ENCODE measurements at places on chromosomes 7 and 10.

DNA sequence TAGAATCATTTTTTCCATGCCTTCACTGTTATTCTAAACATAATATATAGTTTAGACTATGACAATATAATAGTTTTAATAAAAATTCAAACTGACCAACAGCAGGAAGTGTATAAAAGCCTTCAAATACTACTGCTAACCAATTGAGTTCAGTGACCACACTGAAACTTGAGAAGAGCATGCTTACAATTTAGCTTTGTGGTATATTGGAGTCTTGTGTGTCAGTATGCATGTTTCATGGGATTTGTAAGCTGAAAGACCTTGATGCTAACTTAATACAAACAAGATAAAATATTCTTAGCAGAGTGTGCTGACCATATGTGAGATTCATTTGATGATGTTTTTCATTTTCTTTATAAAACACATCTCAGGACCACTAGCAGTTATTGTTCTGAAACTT lies 395.5 kb downstream of the SUGCT start:
- no peak for DNase-seq

- DNase-seq = no peak
These were observed 12.1 kb upstream of the MCU start for GRCh38 chr10:72679838-72680241.

- no peak for DNase-seq
These were observed 304.2 kb downstream of the CDC14C start for GRCh38 chr7:49228426-49229098.

- DNase-seq = no peak
These were observed 66.6 kb downstream of the PLXNA4 start for GRCh38 chr7:132509643-132510042.

GRCh38 chr7:25314094-25314730 lies 85.9 kb upstream of the NPVF start:
- no peak for DNase-seq

GRCh38 chr10:132280646-132281074 lies 27.1 kb downstream of the STK32C start:
- DNase-seq = no peak

DNA sequence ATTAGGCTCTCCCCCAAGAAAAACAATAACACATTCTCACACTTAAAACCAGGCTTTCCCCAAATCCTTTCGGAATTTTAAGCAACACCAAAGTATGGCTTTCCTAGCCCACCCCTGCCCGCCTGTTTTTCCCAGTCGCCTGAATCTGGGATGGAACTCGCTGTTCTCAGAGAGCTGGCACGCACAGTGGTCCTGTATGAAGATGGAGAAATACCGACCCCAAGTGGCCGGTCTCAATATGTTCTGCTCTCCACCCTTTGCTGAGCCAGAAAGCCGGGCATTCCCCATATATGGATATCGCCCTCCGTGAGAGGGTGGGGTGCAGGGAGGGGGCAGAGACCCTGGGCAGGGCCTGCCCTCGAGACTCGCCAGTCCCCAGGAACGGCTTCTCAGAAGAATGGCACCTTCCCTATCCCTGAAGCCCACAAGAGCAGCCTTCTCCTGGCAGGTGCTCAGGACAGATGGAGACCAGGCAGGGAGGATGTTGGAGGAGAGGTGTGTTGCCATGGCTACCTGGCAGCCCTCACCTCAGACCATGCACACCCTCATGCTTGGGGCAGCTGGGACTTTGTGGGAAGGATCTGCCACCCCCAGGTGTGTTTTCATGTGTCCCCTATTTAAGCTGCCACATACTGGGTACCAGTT lies 3.4 kb downstream of the TACR2 start:
- DNase-seq = no peak

DNA sequence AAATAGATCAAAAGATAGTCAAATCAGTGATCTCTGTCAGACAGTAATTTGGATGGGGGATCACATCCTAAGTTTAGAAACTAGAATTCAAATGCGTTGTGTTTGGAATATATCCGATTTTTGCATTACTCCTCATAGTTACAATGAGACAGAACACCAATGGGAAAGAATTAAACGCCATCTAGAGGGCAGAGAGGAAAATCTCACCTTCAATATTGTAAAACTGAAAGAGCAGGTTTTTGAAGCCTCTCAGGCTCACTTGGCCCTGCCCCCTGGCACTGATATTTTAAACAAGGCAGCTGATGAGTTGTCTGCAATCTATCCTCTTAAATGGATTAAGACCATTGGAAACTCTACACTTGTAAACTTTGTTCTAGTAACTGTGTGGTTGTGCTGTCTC lies 17.7 kb downstream of the FRG2B start:
- DNase-seq = no peak

- DNase-seq = no peak
These were observed 30.6 kb downstream of the ZC3HAV1 start for GRCh38 chr7:139078911-139079310.

DNA sequence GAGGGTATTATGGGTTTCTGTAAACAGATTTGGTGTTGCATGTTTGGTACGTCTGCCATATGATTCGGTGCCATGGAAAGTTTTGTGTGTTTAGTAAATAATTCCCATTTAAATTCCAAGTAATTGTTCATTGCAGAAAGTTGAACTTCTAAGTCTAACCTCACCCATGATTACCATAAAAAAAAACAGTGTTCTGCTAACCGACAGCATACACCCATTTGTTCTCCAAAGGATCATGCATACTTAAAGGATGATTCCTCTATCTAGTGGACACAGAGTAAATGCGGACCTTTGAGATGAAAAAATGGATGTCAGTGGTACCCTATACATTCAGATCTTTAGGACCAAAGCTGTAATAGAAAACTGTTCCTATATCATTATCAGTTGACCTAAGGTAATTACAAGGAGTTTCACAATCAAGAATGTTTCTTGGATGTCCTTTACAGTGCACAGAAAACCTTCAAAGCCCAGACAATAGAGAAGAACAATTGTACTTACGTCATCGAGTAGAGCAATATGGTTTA lies 209.9 kb downstream of the CRPPA start:
- no peak for DNase-seq

- DNase-seq = no peak
These were observed 130.1 kb upstream of the VWC2 start for GRCh38 chr7:49643321-49643720.

DNA sequence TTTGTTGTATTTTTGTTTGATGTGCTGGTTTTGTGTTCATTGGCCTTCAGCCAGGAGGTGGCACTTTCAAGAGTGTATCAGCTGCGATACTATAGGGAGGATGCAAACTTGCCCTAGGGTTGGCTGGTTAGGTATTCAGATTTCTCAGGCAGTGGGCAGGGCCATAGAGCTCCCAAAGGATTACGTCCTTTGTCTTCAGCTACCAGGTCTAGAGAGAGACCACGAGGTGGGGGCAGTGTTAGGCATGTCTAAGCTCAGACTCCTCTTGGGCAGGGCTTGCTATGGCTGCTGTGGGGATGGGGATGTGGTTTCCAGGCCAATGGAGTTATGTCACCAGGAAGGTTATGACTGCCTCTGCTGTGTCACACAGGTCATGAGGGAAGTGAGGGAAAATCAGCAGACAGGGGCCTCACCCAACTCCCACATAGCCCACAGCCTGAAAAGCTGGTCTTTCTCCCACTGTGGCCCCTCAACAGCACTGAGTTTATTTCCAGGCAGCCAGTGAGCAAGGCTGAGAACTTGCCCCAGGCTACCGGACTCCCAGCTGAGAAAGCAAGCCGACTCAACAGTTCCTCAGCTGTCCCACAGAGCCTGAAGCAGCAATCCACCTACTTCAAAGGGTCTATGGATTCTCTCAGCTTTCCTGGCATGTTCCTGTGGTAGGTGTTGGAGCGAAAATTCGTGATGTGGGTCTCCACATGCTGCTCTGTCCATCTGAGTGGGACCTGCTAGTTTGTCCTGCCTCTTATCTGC lies 227.4 kb upstream of the COBL start:
- DNase-seq = no peak

DNA sequence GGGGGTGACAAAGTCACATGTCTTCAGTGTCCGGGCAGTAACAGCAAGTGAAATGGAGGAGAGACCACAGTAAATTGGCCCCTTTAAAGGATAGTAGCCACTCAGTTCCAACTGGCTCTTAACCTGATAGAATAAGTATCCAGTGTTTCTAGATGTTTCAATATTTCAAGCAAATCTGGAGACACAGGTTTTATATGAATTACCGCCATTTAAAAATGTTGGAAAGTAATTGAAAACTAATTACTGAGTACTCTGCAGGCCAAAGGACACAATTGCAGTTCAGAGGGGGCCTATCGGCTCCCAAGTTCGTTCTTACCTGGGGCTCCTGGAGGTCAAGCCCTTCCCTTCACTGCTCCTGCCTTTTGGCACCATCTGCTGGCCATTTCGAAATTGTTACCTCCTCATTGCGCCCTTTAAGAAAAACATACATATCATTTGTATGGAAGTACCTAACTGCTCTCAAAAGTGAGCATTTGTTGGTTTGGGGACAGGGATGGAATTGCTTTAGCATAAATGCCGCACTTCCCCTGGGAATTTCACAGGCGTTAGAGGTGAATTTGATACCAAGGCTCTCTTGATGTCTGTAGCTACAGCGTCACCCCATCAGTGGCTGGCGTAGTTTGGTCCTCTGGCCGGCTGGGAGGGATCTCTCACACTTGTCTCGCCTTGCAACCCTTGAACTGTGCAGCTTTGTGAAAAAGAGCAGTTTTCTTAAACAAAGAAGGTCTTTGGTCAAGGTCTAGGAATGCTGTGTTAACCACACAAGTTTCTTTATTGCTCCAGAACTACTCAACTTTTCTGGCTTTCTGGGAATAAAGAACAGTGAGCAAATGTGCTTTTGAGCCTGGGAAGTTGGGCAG lies 220.0 kb downstream of the ARHGAP21 start:
- DNase-seq = no peak

- DNase-seq = peak; percentile 11
These were observed 321.2 kb downstream of the FRMD4A start for GRCh38 chr10:14009371-14010100.

DNA sequence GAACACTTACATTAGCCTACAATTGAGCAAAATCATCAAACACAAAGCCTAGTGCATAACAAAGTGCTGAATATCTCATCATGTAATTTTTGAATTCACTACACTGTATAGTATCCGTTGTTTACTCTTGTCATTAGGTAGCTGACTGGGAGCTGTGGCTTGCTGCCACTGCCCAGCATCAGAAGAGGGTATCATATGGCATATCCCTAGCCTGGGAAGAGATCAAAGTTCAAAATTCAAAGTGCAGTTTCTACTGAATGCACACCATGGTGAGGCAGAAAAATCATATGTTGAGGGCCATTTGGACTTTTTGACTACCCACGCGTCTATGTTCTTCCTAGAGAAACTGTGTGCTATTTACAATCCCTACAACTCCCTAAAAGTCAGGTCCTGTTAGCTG lies 7.5 kb upstream of the ZC3HAV1 start:
- no peak for DNase-seq

DNA sequence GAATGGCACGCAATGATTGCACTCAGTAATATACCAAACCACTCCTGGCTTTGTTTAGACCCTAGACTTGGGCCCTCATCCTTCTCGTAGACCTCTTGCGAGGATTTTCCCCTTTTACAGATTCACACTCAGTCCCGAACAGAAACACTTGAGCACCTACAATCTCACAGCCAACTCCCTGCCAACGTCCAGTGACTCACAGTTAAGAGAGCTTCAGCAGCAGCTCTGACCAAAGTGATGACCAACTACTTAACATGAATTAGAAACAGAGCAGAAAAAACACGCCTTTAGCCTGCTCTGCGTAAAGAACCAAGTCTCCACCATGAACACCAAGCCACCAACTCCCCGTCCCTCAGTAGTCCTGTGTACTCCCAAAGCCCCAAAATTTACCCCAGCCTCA lies 2.2 kb downstream of the DNAJC30 start:
- DNase-seq = no peak

DNA sequence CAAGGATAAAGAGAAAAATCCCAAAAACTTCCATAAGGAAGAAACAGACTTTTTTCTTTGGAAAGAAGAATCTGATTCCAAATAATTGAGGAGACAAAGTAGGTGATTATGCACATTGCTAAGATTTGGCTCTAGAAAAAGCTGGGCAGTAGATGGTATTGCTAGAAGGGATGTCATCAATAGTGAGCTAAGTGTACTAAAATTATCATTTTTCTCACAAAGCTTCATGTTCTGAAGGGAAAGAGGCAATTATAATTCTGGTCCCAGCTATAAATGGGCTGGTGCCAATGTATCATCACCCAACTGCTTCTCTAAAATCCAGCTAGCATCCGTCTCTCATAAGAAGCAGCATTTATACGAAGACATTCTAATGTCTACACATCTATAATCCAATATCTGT lies 23.9 kb downstream of the STEAP1 start:
- DNase-seq = no peak

DNA sequence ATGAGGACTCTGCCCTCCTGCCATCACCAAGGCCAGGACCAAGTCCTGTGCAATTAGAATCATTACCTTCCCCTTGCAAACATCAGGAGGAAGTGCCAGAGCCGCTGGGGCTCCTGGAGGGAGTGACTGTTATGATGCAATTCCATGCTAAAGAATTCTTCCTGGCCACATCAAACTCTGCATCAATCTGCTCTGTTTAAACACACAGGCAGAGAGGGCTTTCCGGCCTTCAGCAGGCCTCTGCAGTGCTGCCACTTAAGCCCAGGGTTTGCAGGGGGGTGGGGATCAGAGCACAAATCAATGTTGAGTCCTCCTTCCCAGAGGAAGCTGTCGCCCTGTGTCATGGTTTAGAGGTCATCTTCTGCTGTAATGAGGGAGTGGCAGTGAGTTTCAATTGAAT lies 58.1 kb downstream of the CTBP2 start:
- no peak for DNase-seq

GRCh38 chr7:113883096-113883495 lies 35.7 kb downstream of the PPP1R3A start:
- DNase-seq = no peak

GRCh38 chr7:129707910-129708499 lies 96.5 kb downstream of the NRF1 start:
- DNase-seq = no peak

DNA sequence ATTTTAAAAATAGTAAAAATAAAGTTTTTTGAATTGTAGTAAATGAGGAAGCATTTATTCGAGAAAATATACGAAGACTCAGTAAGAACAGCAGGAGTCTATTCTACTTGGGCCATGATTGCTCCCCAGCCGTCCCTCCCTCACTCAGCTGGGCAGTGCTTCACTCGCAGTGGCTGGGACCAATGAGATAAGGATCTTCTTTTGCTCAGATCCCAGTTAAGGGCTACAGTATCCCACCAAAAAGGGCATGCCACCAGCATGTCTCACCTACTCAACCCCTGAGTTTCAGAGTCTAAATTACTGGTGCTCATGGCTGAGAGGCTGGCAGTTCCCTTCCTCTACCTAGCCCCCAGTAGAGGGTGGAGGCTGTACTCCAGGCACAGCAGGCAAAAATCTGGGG lies 455.7 kb upstream of the PFKP start:
- no peak for DNase-seq
